ENCODE measurements at places on chromosomes 2 and 18.

- DNase-seq = no peak
Observed at GRCh38 chr2:48043131-48043700, 136.9 kb upstream of the FBXO11 start.

DNA sequence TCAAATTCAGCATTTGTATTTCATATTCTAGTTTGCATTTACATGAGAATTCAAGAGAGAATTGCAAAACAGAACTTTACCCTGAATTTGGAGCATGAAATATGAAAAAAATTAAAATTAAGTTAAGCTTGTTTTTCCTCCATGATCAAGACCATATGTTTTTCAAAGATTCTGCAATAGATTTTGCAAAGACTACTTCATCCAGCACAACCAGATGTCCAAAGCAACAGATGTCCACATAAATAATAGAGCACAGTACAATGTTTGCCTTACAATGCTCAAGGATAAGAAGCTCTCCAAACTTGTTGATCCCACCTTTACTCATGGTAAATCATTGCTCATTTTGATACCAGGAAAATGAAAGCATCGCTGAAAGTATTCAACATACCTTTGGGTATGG lies 25.6 kb downstream of the FAP start:
- DNase-seq = no peak

DNA sequence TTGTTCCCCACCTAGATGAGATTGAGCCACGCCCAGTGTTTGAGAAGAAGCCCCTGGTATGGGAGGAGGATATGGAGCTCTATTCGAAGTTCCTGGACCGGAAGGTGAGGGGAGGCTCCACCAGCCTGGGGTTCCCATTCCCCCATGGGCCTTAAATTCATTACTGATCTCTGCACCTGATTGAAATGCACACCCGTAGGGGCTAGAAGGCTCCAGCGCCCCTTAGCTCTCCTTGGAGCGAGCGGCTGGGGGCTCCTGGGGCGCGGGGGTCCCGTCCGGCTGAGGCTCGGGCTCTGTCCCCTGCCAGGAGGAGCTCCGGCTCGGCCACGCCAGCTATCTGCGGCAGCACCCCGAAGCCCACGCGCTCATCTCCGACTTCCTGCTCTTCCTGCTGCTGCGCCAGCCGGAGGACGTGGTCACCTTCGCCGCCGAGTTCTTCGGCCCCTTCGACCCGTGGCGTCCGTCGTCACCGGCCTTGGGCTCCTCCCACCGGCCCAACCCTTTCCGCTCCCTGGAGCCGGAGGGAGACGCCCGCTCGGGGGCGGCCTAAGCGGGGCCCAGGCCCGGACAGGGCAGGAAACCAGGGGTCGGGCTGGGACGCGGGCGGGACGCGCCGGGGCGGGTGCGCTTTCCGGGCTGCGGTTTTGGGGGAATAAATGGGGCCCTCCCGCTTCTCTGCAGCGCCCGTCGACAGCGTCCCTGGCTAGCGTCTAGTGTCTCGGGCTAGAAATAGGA lies 10.9 kb downstream of the CATIP start:
- DNase-seq = peak; percentile 67

GRCh38 chr2:23199115-23199918 lies 185.7 kb upstream of the KLHL29 start:
- no peak for DNase-seq

GRCh38 chr2:3128786-3129185 lies 248.8 kb downstream of the EIPR1 start:
- DNase-seq = no peak

- no peak for DNase-seq
Observed at GRCh38 chr2:128503399-128504245, 185.0 kb upstream of the HS6ST1 start.

DNA sequence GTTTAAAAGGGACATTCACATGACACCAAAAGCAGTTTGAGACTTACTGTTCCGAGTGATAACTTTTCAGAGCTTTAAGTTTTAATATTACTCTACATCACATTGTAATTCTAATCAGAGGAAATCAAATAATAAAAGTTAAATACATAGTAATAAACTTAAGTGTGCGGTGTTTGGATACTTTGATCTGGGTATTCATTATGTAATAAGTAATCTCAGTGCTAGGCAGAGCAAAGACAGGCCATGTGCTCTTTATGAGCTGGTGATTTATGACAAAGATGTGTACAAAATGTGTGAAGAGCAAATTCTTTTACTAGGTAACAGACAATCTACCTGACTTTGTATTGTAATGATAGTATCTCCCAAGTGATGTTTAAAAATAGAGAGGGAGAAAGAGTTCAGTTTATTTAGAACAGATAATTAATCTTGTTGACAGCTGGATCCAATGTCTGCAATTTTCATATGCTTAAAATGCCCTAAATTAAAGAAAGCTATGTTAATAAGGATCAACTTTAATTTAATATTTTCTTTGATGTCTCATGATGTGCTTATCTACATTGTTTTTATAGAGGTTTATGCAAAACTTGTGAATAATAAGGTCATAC lies 4.4 kb downstream of the CFAP221 start:
- no peak for DNase-seq

GRCh38 chr2:230713331-230714135 lies 891 bp downstream of the CAB39 start:
- peak; percentile 21 for DNase-seq

DNA sequence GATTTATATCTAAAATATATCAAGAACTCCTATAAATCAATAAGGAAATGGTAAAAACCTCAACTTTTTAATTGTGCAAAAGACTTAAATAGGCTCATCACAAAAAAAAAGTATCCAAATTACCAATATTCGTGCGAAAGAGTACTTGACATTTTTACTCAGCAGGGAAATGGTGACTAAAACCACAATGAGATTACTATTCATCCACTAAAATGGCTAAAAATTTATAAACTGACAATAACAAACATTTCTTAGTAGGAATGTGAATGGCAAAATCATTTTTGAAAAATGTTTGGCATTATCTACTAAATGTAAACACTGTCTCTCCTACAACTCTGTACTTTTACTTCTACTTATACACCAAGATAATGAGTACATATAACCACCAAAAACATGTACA lies 184.8 kb upstream of the RND3 start:
- DNase-seq = no peak

DNA sequence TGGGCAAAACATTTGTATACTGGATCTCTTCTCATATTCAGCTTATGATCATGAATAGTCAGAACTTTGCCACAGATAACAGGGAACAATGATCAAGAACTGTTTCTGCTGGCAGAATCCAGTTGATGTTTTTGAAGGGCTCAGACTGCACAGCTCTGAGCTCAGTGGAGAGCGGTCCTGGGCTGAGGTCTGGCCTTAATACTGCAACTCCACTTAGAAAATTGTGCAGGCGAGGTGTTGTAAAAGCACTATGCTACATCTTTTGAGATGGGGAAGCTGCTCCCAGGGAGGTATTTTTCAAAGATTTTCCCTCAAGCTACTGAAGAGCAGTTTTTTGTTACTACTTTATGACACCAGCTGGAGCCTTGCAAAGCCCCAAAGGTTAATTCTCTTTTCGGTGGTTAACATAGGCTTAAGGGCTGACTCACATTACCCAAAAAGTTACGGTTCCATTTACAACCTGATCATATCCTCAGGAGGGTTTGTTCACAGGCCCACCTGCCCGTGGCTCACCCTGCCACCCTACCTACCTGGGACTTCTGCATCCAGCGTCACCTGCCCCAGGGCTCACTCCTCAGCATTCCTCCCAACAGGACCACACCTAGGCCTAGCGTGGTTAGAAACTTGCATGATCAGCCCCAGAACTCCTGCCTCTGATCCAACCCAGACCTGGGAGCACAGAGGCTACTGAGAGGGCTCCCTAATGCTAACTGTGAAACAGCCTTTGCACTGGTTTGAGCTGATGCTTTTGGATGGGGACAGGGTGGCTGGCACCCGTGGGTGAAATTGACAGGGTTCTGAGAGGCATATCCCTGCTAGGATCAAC lies 114.4 kb downstream of the NCK2 start:
- DNase-seq = no peak

DNA sequence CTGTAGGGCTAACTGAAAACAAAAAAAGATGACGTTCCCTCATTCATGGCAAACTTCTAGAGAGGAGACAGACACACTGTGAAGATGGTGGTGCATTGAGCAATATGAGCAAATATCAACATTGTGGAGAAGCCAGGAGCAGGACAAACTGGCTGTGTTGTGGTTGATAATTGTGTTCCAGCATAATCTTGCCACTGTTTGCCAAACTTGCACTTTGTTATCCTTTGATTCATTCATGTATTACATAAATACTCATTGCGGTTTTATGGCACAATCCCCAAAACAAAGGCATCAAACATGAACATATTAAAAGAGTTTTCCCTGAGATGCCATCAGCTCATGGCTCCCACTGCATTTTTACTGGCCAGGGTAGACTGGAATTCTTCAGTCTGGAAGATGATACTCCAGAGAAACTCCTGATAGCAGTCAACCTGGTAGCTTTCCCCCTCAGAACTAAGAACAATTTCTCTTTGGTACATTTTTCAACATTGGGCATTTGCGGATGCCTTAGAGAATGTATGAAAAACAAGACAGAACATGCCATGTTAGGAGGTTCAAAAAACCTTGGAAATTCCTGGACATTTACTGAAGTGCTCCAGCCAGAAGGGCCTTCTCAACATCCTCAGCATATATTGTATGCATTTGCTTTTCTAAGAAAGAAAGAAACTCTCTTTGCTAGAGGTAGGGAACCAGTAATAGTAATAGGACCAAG lies 487.4 kb upstream of the CELF4 start:
- DNase-seq = no peak

DNA sequence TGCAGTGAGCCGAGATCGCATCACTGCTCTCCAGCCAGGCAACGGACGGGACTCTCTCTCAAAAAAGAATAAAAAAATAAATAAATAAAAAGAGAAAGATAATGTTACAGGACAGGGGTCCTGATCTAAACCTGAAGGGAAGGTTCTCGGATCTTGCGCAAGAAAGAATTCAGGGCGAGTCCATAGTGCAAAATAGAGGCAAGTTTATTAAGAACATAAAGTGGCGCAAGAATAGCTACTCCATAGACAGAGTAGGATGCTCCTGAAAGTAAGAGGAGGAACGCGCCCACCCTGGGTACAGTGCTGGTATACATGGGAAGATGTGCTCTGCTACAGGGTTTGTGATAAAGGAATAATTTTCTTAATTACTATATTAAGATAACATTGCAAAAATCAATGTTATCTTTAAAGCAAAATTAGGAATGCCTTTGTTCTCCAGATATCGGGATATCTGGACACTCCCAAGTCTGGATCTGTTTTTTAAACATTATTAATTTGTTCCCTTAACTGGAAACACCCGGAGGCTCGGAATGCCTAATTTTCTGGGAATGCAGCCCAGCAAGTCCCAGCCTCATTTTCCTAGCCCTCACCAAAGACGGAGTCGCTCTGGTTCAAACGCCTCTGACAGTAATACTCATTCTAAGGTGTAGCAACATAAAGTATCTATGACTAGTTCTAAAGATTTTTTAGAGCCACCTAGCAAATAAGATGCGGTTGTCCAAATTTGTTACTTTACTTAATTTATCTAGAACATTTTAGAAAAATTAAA lies 38.8 kb downstream of the ACSL3 start:
- DNase-seq = no peak

GRCh38 chr2:204180649-204181048 lies 244.1 kb downstream of the ICOS start:
- no peak for DNase-seq

- no peak for DNase-seq
Observed at GRCh38 chr18:12372406-12372805, 4.6 kb downstream of the AFG3L2 start.

- no peak for DNase-seq
Observed at GRCh38 chr2:66438498-66438833, 3.5 kb downstream of the MEIS1 start.

DNA sequence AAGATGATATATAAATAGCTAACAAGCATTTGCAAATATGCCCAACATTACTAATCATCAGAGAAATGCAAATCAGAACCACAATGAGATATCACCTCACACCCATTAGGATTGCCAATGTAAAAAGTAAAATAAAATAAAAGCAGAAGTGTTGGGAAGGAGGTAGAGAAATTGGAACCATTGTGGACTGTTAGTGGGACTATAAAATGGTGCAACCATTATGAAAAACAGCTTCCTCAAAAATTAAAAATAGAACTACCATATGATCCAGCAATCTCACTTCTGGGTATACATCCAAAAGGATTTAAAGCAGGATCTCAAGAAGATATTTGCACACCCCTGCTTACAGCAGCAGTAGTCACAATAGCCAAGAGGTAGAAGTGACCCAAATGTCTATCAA lies 99.8 kb upstream of the DAPL1 start:
- no peak for DNase-seq

DNA sequence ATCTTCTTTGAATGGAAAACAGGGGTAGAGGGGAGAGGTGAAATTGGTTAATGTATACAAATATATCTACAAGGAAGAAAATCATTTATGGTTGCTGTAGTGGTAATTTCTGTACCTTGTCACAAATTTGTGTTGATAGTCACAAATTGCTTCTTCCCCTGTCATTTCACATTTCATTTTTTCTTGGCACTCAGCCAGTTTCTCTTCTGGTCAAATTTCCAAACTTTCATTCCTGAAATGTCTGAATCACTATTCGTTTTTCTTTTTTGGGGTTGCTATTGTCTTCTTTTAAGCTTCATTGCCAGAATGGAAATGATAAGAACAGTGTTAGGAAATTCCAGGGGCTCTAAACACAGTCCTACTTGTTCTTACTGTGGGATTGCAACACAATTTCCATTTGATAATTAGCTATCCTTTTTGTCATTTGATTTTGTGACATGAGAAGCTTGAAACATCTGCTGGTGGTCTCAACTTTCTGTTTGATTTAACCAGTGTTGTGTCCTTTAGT lies 136.0 kb upstream of the GCFC2 start:
- no peak for DNase-seq

DNA sequence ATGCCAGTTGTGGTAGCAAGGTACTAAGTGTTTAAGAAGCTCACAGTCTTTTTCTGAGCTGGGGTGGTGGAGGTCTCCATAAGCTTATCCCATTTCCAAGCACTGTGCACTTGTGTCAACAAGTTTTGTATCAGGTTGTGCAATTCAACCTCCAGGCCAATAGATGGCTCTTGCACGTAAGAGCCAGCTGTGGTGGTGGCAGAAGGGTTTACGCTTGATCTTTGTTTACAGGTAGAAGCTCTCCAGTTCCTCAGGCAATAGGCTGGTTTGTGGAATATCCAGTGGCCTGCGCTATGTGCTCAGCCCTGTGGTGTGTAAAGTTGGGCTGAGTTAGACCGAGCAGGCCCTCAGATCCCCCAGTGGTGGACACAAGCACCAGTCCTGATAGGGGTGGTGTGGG lies 89.7 kb upstream of the CNTNAP5 start:
- no peak for DNase-seq
